NCI-H1092 (cell line): ENCODE measurements at places on chromosomes 1 and 21.

- DNase-seq = no peak
Measured at GRCh38 chr1:201411292-201411691, 10.2 kb downstream of the TNNI1 start.

DNA sequence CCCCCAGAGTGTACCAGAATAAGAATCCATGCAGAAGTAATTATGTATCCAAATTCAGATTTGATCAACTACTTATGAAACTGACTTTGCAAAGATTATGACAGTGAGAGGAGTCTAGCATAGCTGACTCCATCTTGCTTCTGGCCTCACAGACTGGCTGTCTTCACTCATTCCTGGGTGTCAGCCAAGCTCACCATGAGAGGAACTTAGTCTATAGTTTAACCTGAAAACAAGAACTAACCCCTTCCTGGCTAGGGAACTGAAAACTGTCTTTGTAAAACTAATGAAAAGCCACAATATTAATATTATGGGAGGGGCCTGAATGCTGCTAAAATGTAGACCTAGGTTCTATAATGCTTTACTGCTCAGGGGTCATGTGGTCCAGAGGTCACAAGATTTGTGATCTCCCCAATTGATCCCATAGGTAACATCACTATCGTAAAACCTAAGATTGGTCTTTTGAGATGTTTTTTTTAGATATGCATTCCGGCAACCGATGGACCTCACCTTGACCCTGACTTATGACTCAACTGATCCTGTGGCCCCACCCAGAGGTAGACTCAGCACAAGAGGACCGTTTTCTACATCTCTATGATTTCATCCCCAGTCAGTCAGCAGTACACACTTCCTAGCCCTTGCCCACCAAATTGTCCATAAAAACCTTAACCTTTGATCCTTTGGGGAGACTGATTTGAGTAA is 55.2 kb downstream of the ATP1B1 start:
- no peak for DNase-seq

DNA sequence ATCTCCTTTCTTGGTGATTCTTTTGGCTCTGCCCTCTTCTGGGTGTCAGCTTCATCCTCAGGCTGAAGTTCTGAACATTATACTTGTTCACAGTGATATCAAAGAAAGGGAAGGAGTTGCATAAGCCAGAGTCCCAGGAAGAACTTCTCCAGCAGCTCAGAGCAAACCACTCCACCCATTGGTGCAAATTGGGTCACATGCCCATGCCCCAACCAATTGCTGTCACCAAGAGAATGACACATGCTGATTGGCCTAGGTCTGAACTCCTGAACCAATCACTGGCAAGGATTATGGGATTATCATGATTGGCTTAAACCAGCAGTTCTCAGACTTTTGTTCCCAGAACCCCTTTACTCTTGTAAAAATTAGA is 256.5 kb upstream of the TMEM51 start:
- DNase-seq = no peak

- DNase-seq = no peak
Measured at GRCh38 chr1:228184152-228184551, 18.5 kb downstream of the IBA57 start.

DNA sequence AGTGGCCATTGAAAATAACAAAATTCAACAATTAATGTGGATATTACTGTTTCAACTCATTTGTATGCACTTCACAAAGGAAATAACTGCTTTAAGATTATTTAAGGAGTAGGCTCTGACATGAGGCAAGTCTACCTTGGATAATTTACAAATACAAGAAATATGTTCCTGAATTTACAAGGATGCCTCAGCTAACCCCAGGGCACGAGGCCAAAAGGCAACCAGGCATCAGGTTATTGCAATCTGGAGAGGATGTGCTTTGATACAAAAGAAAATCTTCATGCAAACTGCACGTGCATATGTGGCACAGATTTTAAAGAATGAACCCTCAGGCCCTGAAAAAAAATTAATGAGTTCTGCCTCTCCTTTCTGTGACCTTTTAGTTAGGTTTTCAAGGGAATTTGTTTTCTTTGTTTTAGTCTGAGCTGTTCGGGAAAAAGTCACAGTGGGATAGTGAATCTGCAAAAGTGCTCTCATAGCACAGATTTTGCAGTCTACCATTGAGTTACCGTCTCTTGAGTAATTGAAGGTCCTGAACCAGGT is 1304.2 kb upstream of the ADGRL4 start:
- DNase-seq = no peak

DNA sequence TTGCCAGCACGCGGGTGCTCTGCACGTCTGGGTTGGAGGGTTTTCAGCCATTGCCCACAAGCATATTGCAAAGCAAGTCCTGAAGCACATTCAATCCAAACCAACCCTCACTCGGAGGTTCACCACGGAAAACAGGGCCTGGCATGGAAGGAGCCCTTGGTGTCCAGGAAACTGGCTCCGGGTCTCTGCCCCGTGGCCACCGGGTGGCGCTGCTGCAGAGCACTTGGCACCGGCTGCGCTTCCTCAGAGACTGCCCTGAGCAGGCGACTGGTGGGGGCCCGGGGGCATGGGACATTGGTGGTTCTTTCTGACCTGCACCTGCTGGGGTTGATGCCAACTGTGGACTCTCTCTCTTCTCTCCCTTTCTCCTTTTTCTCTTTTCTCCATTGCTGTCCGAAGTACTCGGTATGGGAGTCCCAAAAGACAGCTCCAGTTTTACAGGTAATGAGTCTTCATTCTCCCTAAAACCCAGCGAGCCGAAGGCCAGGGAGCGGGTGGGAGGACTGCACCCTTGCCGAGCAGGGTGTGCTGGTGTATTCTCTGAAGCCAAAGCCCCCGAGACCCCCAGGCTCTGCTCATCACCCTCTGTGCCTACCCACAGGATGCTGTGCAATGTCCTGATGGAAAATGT is 4.1 kb upstream of the KCNAB2 start:
- peak; percentile 47 for DNase-seq

- DNase-seq = no peak
Measured at GRCh38 chr1:227883641-227884301, 64.0 kb downstream of the WNT9A start.

GRCh38 chr1:13930151-13930550 is 230.2 kb downstream of the PRDM2 start:
- no peak for DNase-seq

DNA sequence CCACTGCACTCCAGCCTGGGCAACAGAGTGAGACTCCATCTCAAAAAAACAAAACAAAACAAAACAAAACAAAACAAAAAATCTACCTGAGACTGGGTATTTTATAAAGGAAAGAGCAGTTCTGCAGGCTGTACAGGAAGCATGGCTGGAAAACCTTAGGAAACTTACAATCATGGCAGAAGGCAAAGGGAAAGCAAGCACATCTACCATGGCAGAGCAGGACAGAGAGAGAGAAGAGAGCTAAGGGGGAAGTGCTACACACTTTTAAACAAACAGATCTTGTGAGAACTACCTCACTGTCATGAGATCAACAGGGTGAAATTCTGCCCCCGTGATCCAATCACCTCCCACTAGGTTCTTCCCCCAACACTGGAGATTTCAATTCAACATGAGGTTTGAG is 198.3 kb upstream of the SAMSN1 start:
- no peak for DNase-seq

- DNase-seq = no peak
Measured at GRCh38 chr1:97061604-97062003, 340.0 kb downstream of the PTBP2 start.

GRCh38 chr1:55049271-55049913 is 10.0 kb downstream of the PCSK9 start:
- no peak for DNase-seq

- DNase-seq = no peak
Measured at GRCh38 chr1:57214951-57215575, 208.8 kb downstream of the DAB1 start.

DNA sequence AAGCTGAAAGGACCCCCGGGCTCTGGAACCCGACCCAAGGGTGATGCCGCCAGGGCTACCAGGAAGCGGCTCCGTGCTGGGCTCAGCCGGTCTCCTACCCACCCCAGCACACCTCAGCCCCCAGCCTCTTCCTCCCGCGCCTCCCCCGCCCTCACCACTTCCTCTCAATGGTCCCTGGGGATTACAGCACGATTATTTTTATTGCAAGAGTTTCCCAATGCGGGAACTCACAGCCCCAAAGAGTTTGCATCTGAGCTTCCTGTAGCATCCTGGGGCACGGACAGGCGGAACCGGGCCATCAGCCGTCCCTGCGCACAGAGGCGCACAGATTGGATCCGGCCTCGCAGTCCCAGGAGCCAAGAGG is 8.7 kb upstream of the SLX9 start:
- DNase-seq = no peak

- DNase-seq = peak; percentile 66
Measured at GRCh38 chr1:56527548-56528302, 51.6 kb downstream of the PLPP3 start.

DNA sequence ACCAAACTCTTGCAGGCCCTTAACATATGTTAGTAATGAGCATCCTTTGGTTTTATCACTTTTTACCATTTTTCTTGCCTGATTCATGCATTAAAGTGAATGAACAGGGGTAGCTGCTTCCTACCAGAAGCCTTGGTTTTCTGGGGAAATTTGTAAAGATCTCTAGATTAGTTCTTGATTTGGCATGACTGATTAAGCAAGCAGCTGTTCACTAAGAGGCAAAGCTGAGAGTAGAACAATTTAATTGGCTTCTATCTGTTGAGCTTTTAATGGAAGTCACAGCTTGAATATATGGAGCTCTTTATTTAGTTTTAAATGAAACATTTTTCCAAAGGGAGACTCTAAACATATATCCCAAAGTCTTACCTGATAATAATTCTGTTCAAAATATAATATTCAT is 23.6 kb downstream of the TLCD4 start:
- DNase-seq = no peak

DNA sequence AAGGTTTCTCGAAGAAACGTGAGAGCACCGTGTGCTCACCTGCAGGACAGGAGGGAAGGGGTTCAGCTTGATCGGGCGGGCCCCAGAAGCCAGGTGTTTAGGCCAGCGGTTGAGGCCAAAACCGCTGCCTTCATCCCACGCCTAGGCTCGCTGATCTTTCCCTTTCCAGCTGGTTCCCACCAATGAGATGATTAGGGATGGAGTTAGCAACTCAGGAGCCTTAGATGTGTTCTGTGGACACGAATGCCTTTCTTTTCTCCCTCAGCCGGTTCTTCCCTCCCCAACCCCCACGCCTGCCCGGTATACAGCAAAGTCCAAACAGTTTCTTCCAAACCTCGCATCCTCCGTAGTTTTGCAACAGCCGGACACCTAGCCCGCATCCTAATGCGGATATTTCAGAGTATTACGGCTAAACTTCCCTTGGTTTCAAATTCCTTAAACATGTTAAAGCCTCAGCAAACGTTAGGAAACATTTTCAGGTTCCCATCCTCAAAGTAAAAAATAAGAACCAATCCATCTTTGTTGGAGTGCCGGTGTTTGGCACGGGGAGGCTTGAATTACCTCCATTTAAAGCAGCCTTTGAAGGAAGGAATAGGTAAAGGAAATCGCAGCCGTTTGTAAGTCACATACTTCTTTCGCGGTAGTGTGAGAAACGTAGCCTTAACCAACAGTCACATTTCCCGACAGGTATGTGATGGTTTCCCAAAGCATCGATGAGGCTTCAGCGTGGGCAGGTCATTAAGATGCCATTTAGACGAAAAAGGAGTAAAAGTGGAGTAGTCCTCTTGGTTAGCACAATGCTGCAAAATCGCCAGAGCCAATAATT is 1.1 kb downstream of the LRRC8C start:
- DNase-seq = peak; percentile 4

DNA sequence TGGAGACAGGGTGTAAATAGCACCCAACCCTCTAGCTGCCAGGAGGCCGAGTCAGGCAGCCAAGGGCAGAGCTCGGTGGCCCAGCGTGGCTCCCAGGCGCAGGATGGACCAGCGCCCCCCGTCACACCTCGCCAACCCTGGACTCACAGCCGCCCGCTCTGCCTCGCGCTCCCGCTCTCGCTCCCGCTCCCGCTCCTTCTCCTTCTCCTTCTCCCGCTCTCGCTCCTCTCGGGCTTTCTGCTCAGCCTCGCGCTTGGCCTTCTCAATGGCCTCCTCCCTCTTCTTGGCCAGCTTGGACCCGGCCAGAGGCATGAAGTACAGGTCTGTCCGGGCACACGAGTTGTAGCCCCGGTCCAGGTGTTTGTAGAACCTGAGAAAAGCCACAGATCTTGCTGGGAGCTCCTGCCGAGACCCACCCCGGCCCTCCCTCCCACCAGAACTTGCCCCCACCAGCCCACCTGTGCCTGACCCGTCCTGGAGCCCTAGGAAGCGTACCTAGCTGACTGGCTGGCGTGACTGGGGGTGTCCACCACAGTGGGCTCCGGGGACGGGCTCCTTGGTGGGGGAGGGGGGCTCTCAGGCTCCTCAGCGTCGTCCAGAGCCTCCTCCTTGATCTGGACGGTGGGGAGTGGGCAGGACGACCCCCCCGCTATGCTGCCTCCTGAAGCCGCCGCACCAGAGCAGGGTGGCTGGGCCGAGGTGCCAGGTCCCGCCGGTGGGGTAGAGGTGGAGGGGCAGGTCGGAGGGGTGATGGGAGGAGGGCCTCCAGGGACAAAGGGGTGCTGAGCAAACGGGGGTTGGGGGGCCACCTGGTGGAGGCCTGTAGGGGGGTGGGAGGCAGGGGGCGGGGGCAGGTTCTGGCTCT is 41.9 kb downstream of the SLC45A1 start:
- no peak for DNase-seq

GRCh38 chr1:25033828-25034705 is 104.0 kb upstream of the RUNX3 start:
- no peak for DNase-seq

- no peak for DNase-seq
Measured at GRCh38 chr1:163807331-163808049, 485.7 kb downstream of the NUF2 start.

DNA sequence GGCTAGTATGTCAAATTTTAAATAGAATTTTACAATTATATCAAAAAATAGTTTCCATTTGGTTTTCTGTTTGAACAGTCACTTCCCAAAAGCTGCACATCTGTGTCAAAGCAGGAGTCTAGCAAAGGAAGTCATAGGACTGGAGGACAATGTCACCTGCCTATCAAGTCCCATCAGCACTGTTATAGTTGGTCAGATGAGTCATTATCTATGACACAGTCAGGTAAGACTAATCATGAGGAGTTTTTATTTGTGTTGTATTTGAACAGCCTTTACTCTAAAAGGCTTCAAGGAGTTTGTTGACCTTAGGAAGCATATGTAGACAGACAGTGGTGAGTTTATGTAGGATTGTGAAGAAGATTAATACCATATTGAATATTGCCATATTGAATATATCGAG is 74.2 kb upstream of the QSOX1 start:
- DNase-seq = no peak

DNA sequence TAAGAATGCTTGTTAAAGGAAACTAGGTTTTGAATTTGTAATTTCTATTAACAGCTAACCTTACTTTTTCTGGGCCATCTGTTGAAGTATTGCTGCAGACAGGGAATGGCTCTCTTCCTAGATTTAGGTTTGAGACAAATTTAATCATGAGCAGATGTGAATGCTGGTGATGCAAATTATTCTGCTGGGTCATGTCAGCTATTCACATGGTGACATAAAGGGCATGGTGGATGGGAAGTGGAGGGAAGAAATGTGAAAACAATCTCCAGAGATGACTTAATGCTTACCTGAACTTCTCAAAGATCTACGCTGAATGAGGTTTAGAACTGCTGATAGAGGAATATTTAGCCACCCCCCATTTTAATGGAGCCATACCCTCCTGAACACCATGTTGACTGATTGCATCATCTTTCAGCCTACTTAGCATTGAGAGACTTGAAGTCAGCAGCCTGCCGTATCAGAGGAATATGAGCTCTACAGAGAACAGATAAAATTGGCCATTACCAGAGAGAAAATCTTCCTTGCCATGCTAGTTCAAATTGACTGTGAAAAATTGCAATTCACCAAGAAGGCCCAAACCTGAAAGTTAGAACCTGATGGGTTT is 138.8 kb downstream of the HHAT start:
- DNase-seq = no peak
